ENCODE measurements at places on chromosomes 11 and 22.

DNA sequence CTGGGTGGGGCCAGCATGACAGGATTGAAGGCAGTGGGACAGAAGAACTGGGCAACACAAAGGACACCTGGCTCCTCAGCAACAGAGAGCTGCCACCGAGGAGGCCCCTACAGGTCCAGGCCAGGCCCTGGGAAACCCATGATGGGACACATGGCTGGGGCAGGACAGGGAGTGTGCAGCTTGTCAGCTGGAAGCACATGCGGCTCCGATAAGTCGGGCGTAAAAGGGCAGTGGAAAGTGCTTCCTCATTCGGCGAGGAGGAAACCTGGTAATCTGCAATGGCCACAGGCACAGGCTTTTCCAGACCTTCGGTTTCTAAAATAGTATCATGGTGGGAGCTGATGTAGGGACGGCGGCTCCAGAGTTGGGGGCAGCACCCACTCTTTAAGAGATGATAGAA, 16.5 kb downstream of the GNAZ start:
- DNase-seq = no peak

DNA sequence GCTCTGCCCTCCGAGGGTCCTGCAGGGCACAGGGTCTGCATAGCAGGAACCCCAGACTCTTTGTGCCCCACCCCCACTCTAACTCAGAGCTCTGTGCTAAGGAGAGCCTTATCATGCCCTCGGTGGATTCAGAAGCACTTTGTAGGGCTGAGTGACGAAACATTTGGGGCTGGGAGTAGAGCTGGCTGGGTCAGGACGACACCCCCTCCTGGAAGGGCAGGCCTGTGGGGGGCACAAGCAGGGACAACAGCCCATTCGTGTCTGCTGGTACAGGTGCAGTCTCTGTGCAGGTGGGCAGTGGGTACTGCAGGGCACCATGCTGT, 8.9 kb downstream of the APOBEC3A start:
- DNase-seq = no peak

- DNase-seq = no peak
Measured at GRCh38 chr11:57379732-57380131, 1.2 kb downstream of the PRG3 start.

GRCh38 chr11:694563-695287, at the start of gene DEAF1:
DEAF1 (minus strand) TSS chr11:695222; CDS start chr11:695047, 175 bp downstream.
- peak; percentile 59 for DNase-seq

- no peak for DNase-seq
Measured at GRCh38 chr11:110919241-110919922, 207.1 kb upstream of the ARHGAP20 start.

DNA sequence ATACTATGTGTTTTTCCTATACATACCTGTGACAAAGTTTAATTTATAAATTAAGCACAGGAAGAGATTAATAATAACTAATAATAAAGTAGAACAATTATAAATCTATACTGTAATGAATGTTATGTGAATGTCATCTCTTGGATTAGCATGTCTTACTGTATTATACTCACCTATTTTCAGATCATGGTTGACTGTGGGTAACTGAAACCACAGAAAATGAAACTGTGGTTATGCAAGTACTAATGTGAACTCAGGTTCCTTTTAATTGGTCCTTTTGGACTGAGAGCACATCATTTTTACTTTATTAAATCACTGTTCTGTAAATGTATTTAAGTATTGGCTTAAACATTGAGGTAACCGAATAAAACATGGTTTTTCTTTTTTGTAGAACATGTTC, 108.8 kb downstream of the PPP6R3 start:
- DNase-seq = peak; percentile 28

DNA sequence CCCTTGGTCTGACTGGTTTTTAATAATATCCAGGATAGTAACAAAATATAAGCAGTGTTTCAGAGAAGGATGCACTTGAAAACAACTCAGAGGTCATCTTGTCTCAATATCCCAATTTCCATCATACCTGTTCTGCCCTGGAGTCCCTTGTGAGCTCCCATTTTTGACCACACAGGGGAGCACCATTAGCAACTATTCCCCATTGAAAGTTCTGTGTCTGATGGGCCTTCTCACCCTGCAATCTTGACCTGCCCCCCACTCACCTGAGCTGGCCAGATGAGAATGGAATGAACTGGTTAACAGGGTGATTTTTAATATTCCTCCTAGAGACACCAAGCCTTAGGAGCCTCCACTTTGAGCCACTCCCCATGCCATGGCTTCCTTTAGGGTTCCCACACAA, 3.8 kb upstream of the CAPN5 start:
- no peak for DNase-seq

- no peak for DNase-seq
Measured at GRCh38 chr11:74699615-74700396, 31.4 kb downstream of the CHRDL2 start.

GRCh38 chr22:50620593-50621355, 7.2 kb downstream of the ARSA start:
- peak; percentile 86 for DNase-seq

- DNase-seq = no peak
Measured at GRCh38 chr22:33242078-33242477, 183.9 kb upstream of the SYN3 start.

GRCh38 chr11:106228996-106229395, 151.5 kb downstream of the AASDHPPT start:
- no peak for DNase-seq

DNA sequence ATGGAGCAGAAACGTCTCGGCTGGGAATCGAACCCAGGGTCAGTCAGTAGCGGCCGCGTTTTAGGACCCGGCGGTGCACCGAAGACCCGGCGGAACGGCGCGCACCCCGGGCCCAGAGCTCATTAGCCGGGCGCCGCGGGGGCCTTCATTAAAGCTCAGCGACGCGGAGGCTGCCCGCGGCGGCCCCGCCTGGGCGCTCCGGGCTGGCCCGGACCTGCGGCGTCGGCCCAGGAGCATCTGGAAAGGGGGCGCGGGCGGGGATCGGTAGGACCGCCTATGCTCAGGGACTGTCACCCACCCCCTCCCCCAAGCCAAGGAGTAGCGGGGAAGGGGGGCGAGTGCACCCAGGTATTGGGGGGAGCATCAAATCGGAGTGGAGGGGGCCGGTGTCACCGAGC, 52.2 kb downstream of the CYTH4 start:
- DNase-seq = no peak

DNA sequence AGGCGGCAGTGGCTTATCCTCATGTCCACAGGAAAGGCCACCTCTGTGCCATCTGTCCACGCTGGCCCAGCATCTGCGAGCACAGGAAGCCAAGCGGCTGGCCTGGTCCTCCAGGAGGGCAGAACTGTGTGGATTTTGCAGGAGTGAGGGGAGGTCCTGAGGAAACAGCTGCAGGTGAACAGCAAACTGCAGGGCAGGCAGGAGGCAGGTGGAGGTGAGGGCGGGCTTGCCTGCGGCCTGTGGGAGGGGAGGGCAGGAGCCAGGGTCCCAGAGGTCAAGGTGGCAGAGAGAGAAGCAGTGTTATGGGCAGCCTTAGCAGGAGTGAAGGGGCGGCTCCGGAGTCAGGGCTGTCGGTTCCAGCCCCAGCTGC, 369.7 kb downstream of the SHANK2 start:
- no peak for DNase-seq

- no peak for DNase-seq
Measured at GRCh38 chr11:74822170-74822569, 73.5 kb downstream of the RNF169 start.

GRCh38 chr11:8201644-8202365, 33.0 kb upstream of the RIC3 start:
- DNase-seq = peak; percentile 42

GRCh38 chr11:125078516-125079140, 15.5 kb downstream of the SLC37A2 start:
- DNase-seq = no peak

GRCh38 chr11:77126861-77127234, 1.2 kb upstream of the MYO7A start:
- no peak for DNase-seq

- peak; percentile 83 for DNase-seq
Measured at GRCh38 chr22:17779286-17780115, 5.2 kb upstream of the BID start.

DNA sequence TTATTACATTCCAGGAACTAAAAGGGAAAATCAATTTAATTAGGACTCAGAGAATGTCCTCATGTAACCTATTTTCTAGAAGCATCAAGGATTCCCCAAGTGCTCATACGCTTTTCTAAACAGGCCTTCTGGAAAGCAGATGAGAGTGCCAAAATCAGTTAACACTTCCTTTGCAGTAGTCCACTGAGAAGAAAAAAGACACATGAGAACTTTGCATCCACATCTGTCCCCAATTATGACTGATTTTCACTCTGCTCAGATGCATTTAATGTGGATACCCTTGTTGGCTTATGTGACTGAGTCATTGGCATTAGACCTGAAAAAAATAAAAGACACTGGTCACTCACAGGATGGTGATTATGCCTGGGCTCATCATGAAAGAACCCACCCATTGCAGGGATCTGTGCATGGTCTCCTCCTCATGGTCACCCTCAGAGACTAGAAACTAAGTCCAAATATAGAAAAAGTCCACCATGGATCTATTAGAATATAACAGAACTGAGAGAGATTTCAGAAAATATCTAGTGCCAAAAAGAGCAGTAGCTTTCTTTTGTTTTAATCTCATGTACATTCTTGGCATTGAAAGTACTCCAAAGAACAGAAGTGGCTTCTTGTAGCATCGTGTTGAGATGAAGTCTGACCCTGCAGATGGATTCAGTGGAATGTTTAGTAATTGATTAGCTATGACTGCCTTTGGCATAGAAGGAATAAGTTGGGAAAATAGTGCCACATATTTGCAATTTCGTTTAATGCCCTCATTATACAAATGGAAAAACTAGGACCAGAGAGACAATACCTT, 48.8 kb upstream of the FIBIN start:
- DNase-seq = no peak

- no peak for DNase-seq
Measured at GRCh38 chr11:57798905-57799559, 37.4 kb downstream of the CTNND1 start.

DNA sequence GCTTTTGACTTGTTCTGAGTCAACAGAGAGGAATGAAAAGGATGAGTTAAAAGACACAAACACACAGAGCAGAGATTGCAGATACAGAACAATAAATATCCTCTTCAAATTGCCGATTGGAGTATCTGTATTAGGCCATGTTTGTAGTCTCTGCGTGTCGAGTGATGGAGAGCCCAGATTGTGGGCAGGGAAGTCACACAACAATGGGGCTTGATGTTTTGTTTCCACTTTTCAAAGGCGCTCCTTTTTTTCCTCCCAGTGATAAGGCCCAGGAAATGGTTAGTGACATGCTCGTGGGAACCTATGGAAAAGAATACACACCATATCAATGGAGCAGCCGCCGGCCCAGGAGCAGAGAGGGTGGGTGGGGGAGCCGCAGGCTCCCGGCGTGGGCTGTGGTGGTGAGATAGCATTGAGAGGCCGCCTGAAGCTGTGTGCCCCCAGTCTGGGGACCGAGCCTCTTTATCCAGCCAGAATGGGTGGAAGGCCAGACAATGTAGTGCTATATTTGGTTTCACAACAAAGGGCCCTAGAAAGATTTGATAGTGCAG, 555.9 kb downstream of the INSC start:
- no peak for DNase-seq

DNA sequence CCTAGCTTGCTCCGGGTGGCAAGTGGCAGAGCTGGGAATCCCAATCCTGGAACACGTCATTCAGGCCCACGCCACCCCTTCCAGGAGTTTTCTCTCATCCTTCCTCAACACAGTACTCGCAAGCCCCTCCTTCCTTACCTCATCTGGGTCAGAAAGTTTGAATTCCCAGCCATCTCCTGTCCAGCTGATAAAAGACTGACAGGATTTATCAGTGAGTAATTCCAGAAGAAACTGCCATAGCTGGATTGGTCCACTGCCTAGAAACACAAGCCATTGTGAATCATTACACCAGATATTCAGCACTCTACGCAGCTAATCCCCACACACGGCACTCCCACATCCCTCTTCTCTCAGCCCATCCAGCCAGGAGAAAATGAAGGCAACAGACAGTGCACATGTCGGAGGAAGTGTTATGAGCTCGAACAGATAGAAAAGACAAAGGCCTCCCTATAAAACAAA, 124.0 kb downstream of the ETS1 start:
- no peak for DNase-seq

DNA sequence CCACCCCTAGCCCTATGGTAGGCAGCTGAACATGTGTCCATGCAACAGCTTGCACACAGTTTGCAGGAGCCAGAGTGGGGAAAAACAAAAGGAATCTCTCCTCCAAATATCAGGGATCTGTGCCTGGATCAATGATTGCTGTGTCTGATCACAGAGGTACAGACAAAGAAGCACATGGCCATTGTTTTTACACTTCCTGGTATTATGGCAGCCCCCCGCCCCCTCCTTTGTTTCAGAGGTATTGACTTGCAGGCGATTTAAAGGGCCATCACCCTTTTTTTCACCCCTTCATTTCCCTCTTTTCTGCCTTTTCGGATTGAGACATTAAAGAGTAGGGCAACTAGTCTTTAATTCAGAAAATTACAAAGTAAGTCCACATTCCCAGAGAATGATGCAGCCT, 453.0 kb upstream of the LUZP2 start:
- no peak for DNase-seq

GRCh38 chr11:46247659-46248058, 29.8 kb upstream of the CREB3L1 start:
- no peak for DNase-seq

GRCh38 chr22:37362621-37363020, 64.7 kb downstream of the ELFN2 start:
- DNase-seq = no peak

- no peak for DNase-seq
Measured at GRCh38 chr11:113577356-113578032, 102.3 kb upstream of the DRD2 start.

- no peak for DNase-seq
Measured at GRCh38 chr22:18119409-18120110, 9.0 kb downstream of the TUBA8 start.

DNA sequence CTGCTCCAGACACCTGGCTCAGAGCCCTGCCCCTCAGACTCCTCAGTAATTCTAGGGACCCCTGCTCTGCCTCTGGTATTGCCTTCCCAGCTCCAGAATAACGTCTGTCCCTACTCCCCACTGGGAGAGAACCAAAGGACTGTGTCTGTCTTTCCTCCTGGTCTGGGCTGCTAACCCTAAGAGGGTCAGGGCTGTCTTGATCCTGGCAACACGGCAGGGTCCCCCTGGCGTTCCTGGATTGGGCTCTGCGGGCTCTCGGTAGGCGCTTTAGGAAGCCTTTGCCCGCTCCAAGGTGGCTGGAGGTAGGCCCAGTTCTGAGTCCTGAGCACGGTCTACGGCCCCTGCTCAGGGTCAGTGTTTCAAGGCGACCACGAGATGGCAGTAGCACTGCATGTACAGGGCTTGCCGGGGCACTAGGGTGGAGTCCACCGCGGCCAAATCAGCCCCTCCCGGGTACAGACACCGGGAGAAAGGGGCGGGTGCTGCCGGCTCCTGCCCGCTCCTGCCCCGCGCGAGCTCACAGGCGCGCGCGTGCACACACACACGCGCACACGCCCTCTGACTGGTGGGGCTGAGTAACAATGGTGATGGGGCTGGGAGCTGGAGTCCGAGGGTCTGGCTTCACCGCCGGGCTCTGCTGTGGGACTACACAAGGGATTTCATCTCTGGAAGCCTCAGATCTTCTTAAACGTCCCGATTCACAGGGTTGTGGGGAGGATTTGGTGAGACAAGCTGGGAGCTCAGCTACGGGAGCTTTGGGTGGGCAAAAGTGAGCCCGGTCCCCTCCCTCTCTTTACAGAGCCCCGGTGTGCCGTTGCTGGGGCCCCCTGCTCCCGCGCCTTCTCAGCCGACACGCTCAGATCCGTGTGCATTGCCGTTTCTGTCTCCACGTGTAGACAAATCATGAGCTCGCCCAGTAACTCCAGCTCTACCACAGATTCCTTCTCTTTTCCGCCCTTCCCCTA, 30.1 kb upstream of the HMOX1 start:
- peak; percentile 58 for DNase-seq
